ENCODE measurements at places on chromosomes 3 and 15.
A peak's percentile ranks its signal among the peaks of the same experiment; 100 is the strongest.

DNA sequence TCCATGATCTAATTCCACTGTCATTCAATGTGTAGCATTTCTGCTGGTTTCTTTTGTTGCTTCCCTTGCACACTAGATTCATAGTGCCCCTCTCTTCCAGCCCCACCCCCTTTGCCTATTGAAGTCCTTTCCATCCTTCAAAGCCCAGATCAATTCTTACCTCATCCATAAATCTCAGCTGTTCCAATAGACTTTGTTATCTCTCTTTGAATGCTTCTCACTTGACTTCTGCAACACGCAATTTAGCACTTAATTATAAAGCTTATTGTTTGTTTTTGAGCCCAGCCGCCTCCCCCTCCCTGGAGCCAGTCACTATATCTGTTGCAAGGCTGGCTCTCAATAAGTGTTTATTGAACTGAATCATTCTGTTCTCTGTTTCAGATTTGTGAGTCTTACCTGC lies 174.6 kb upstream of the TBL1XR1 start:
- no peak for DNase-seq

DNA sequence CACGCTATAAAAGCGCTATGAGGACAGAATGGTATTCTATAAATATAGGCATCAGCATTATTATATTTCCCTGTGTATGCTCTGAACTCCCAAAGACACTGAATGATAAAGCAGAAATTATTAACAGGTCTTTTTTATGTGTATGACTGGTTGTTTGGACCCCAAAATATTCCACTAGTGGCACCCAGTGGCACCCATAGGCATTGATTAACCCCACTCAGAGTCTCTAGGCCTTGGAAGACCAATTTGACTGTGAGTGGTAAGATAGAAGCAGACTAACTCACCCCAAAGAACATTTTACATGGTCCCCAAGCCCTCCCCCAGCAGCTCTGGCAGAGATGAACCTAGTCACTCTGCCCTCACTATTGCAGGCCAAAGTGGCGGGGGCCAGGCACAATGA lies 45.4 kb upstream of the UBE2E1 start:
- no peak for DNase-seq

GRCh38 chr3:62109534-62109933 lies 263.8 kb downstream of the FEZF2 start:
- DNase-seq, result no peak

DNA sequence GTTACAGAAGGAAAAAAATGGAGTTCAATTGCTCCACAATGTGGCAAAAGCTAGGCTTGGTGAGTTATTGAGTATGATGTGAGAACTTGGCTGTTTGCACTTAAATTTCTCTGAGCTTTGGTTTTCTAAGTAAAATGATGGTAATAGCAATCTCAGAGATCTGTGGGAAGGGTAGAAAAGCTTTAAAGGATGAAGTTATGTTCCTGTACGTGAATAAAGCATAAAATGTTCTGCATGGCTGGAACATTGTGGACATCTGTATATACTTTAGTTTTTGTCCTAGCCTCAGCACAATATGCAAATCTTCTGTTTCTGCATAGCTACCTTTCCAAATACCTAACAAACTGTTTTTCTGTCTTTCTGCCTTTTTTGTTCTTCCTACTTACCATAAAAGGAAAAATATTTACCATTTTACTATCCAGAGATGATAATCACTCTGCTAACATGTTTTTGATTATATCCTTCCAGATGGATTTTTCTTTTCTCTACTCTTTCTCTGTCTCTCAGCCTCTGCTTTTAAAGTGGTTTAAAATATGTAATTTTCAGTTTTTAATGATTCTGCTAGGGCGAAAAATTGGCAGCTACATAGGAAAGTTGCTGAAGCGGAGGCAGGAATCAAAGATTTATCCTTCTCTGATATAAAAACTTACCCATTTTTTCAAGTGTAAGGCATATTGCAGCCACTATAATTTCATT lies 188.1 kb downstream of the FNDC3B start:
- DNase-seq, result no peak

DNA sequence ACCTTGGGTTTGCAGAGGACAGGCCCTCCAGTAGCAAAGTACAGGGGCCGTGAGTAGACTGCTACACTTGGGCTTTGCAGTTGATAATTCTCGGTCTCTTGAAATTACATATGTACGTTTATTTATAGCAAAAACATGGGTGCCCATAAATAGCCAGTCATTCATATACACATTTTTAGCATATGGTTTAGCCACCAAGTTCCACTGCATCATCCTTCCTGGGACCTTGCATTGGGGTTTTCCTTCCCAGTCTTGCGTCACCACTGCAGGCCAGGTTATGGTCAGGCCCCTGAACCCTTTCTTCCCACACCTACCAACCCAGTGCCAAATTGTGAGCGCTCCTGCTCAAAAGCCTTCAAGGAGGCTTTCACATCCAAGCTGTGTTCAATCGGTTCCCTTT lies 12.7 kb downstream of the KLHL25 start:
- no peak for DNase-seq

DNA sequence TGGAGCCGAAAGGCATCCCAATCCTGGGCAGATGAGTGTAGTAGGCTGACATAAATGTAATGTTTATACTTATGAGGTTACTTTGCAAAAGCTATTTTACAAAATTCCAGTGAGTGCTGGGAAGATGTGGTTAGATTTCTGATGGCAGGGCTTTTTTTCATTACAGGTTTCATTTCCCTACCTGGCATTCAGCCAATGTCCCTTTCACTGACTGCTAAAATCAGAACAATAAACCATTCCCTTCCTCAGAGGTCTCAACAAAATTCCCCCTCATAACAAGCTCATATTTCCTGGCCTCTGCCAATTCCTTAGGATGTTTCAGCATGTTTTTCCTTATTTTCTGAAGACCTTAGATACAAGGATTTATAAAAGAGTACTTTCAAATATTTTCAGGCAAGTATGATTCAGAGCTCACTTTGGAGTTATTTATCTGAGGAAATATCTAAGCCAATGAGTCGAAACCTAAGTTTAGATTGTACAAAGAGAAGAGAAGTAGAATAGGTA lies 40.9 kb upstream of the CCDC80 start:
- no peak for DNase-seq

DNA sequence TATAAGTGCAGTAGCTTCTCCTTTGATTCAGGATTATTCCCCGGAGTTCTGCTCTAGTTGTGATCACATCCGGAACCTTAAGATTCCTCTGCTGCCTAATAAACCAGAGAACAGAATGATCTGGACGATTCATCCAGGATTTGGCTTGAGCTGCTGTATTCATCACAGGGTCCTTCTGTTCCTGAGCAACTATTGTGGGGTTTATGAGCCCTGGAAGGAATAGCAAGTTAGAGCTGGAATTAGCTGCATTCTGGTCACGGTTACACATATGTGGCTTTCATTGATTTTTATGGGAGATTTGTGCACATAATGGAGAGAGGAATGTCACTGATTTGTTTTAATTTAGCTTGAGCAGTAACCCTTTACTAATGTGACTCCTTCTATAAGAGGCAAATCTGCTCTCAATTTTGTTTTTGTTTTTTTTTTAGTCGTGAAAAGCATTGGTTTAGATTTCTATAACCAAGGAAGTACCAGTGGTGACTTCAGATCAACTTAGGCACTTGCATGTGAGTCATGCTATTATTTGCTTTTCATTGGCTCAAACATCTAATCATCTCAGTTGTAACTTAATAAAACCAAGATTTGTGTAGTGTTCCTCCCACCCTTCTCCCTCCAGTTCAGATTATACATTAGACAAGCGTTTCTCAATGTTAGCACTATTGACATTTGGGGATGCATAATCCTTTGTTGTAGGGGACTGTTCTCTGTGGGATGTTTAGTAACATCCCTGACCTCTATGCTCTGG lies 148.5 kb downstream of the OTOL1 start:
- DNase-seq, result no peak

GRCh38 chr15:72797338-72797689 lies 13.8 kb upstream of the ADPGK start:
- DNase-seq, result no peak

DNA sequence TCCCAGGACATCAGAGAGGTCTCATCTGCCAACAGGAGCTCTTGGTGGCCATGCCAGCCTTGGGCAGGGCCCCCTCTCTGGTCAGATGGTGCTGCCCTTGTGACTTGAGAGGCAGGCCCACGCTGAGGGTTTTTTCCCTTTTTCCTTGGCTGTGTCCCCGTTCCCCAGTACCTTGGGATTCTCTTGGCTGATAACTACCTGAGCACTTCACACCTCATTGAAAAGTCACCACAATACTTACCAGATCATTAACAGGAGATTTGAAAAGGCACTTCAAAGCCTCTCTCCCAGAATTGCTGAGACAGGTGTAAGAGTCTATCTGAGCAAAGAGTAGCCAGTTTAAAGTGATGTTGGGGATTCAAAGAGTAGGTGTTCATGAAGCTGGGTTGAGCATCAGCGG lies 15.1 kb upstream of the TMEM158 start:
- DNase-seq, result no peak

GRCh38 chr3:48394391-48394790 lies 22.4 kb downstream of the FBXW12 start:
- no peak for DNase-seq

GRCh38 chr15:34952481-34952880 lies 17.1 kb downstream of the AQR start:
- DNase-seq, result no peak

GRCh38 chr3:49647741-49648140 lies 26.4 kb upstream of the APEH start:
- DNase-seq, result no peak

DNA sequence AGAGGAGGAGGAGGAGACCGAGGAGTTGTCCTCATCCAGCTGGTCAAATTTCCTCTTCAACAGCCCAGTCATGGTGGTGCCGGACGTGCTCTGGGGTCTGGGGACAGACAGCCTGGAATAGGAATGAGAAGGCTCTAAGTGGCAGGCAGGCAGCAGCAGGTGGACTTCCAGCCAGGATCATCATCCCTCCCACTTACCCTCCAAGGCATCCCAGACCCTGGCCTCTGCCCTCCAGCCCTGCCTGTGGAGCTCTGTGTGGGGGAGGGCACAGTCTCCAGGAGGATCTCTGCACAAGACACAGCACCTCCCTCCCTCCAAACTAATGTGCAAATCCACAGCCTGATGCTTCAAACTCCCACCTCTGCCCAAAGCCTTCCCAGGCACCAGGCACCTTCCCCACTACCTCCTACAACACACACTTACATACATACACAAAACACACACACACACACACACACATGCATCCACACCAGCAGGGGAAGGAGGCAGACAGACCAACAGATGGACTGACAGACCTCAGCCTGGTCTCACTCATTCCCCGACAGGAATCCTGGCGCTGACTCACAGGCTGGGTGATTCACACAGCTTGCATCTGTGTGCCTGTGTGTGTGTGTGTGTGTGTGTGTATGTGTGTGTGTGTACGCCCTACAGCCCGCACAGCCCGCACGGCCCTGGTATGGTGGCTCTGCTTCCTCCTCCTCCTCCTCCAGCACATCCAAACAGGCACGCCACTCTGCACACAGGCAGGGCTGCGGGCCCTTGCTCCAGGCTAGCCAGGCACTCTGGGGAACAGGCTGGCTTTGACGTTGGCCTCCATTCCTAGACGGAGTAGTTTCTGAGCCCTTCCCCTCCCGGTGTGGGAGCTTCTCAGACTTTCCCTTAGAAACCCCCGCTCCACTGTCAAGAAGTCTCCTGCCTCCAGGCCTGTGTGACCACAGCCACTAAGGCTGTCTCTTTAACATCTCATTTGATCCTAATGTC lies 6.5 kb downstream of the CSRNP1 start:
- peak; percentile 59 for DNase-seq

DNA sequence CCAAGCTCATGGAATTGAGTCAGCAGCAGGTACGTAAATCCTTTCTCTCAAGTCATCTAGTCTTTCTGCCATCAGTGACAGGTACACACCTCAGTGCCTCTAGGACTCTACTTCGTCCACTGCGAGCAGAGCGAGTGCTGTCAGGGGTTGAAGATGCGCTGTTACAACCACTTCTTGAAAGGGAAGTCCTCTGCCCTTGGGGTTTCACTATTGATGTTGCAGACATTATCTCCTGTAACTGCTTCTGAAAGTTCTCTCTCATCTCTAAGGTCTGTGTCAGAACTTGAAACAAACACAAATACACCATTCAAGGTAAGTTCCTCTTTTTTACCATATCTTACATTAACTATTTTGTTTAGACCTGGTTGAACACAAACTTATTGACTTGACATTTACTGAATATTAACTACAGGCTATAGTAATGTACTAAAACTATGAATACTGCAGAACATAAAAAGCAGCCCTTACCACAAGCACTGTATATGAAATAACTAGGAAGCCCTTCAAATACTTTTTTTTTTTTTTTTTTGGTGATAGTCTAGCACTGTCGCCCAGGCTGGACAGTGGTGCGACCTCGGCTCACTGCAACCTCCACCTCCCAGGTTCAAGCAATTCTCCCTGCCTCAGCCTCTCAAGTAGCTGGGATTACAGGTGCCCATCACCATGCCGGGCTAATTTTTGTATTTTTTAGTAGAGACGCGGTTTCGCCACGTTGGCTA lies 41.5 kb downstream of the TOPBP1 start:
- DNase-seq, result no peak

- DNase-seq, result no peak
Observed at GRCh38 chr3:185318141-185318540, 44.8 kb upstream of the MAP3K13 start.

GRCh38 chr3:174958671-174959328 lies 99.7 kb downstream of the NAALADL2 start:
- no peak for DNase-seq

DNA sequence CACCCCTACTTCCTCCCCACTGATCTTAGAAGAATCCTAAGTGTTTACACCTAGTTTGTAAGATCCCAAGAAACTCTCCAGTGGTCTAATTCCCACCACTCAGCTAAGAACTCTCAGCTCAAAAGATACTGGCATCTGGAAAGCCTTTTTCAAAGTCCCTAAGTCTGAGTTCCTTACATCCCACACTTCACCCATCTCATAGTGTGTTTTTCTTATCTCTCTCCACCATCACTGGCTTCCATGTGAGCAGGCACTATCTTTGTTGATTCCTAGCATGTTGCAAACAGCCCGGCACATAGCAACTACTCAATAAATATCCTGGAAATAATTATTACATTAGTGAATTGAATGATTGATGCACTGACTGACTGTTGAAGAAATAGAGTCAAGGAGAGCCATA lies 173.7 kb downstream of the FHIT start:
- DNase-seq, result no peak

- DNase-seq, result no peak
Observed at GRCh38 chr3:124168271-124168670, 176.3 kb upstream of the ROPN1 start.

All from effector CD4-positive, alpha-beta T cell (primary cell).